Thyroid gland (tissue), 4 donors: ENCODE measurements at places on chromosomes 6 and 20. TPM values are rescaled to one million over a fixed set of nuclear protein-coding genes. Genes with fewer than 3 reads are reported as not detected.

- no peaks in the 10 kb centered on the region for H3K36me3 ChIP-seq
- no peaks in the 10 kb centered on the region for H3K4me1 ChIP-seq
- no peak overlapping the region for H3K27ac ChIP-seq
Measured at GRCh38 chr20:33899106-33899505, 88.0 kb downstream of the CHMP4B start.

- no peak overlapping the region for H3K4me3 ChIP-seq
- H3K36me3 ChIP-seq, result no peaks in the 10 kb centered on the region
- no peak overlapping the region for H3K27ac ChIP-seq
Measured at GRCh38 chr20:53319716-53320115, 273.9 kb downstream of the ZNF217 start.

The BLOC1S5 gene
- total RNA-seq, result 27.7 TPM

DNA sequence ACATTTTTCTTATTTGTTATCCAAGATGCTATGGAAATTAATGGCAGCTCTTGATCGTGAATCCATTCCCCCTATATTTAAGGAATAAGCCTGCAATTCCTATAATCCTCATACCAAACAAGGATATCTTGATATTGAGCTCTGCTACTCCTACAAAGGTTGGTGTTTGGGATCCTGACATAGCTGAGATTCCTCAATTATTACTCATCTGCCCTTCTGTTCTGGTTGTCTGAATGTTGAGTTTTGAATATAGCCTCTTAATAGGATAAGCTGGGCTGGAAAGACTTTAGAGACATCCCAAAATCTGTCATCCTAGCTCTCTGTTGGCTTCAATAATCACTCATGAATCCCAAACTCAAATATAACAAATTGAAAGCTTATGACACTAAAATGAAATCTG is 49.9 kb downstream of the CLIC5 start:
- no peak overlapping the region for H3K4me3 ChIP-seq
- no peaks in the 10 kb centered on the region for H3K27me3 ChIP-seq
- H3K36me3 ChIP-seq, result no peaks in the 10 kb centered on the region
- H3K27ac ChIP-seq, result no peak overlapping the region
- H3K4me1 ChIP-seq, result peaks cover 55% of the 10 kb centered on the region
- DNase-seq, result no peak

DNA sequence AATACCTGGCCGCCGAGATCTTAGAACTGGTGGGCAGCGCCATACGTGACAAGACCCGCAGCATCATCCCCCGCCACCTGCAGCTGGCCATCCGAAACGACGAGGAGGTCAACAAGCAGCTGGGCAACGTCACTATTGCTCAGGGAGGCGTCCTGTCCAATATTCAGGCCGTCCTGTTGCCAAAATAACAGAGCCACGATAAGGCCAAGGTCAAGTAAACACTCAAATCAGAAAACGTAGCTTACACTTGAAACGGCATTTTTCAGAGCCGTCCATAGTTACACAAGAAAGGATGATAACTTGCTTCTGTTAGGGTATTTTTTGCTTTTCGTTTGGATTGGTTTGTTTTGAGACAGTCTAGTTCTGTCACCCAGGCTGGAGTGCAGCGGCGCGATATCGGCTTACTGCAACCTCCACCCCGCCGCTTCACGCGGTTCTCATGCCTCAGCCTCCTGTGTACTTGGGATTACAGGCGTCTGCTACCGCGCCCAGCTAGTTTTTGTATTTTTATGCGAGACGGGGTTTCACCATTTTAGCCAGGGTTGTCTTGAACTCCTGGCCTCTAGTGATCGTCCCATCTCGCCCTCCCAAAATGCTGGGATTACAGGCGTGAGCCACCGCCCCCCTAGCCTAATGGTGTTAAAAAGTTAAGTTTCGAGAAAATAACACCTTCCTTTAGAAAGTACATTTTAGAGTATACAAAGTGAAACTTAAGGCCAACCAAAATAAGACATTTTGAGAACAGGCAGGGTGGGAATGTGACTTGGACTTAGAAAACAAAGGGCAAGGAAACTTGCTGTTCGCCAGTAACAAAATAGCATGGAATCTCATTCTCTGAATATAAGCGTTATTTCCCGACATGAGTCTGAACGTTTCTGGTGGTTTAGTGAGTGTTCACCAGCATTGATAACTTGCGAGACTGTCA is 42.8 kb upstream of the HFE start:
- peak overlapping the region; percentile 95 for H3K27ac ChIP-seq
- no peaks in the 10 kb centered on the region for H3K36me3 ChIP-seq
- peaks cover 6% of the 10 kb centered on the region for H3K4me1 ChIP-seq

DNA sequence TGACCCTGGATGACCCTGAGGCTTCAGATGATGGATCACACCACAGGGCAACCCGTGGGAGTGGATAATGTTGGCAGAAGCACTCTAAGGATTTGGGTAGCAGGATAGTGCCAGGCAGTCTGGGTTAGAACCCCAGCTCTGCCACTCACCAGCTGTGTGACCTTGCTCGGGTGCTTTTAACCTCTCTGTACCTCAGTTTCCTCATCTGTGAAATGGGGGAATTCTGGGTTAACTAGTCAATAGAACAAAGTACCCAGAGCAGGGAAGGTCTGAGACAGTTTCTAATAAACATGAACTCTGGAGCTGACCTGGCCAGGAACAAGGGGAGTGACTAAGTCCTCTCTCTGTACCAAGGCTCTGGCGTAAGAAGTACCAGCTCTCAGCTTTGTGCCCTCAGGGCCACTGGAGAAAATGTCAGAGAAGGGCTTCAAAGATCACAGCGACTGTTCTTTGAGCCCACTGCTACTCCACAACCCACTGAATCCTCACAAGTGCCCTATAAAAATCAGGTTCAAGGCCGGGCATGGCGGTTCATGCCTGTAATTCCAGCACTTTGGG is 14.7 kb upstream of the NOL4L start:
- no peaks in the 10 kb centered on the region for H3K4me1 ChIP-seq
- DNase-seq, result no peak
- no peak overlapping the region for H3K4me3 ChIP-seq
- no peaks in the 10 kb centered on the region for H3K36me3 ChIP-seq
- no peaks in the 10 kb centered on the region for H3K27me3 ChIP-seq

DNA sequence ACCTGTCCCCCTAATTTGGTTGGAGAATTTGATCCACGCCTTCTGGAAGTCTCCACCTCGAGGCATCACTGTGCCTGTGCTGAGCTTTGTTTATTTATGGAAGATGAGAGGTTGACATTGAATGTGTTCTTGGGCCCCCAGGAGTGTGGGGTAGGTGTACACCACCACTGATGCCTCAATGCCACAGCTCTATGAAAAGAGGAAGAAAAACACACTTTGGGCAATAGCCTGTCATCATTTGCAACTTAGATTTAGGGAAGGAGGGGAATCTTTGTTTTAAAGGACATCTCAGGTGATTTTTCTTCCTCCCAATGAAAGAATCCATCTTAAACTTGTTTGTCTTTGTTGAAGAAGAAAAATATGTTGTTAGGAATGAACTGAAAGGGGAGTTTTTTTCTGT is 42.6 kb downstream of the TBC1D7 start:
- H3K27ac ChIP-seq, result no peak overlapping the region
- H3K36me3 ChIP-seq, result no peaks in the 10 kb centered on the region
- no peaks in the 10 kb centered on the region for H3K27me3 ChIP-seq
- H3K4me3 ChIP-seq, result no peak overlapping the region

- no peaks in the 10 kb centered on the region for H3K36me3 ChIP-seq
- H3K27ac ChIP-seq, result no peak overlapping the region
- H3K4me3 ChIP-seq, result no peak overlapping the region
- no peaks in the 10 kb centered on the region for H3K4me1 ChIP-seq
- no peaks in the 10 kb centered on the region for H3K27me3 ChIP-seq
Measured at GRCh38 chr20:49558826-49559225, 9.1 kb downstream of the PTGIS start.

DNA sequence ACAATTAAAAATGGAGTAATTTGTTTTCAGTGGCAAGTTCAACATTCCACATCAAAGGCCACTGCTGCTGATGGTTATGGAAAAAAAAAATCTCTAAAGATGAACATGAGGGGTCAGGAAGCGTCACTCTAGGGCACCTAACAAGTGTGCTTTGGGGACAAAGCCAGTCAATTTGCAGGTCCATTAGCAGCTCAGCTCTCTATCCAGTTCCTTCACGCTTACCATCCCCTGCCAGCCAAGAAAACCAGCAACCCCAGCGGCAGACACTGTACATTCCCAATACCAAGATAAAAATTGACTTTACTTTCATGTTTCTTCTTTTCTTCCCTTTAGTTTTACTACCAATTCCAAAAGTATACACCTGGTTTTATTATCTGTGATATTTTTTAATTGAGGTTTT is 10.1 kb downstream of the RFX6 start:
- no peaks in the 10 kb centered on the region for H3K4me1 ChIP-seq
- H3K4me3 ChIP-seq, result no peak overlapping the region
- no peaks in the 10 kb centered on the region for H3K36me3 ChIP-seq
- no peaks in the 10 kb centered on the region for H3K27me3 ChIP-seq
- no peak for DNase-seq

DNA sequence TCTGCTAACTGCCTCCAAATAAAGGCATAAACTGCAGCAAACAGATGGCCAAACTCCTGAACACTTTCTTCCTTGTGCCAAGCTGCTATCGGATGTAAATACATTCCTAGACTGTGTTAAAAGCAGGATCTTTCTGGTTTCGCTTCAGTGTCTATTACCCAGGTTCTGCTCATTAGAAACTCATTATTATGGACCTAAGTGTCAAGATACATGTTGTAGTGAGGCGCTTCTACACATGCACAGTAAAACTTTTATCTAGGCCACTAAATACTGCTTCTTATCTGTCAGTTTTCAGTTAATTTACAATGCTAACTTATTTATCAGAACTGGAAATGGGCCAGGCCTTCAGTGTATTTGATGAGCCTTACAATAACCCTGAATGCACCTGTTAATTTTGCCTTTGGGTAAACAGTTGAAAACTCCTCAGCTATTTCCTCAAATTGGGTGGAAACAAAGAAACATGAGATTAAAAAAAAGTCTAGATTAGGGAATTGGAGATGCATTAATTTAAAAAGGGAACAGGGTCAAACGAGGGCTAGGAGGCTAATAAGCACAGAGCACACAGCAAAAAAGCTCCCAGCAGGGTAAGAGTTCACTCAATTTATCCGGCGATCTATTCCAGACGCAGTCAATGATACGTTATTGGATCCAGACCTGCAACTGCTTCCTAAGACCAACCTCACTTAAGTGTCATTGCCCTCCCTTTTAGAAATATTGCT is 240.6 kb downstream of the FOXC1 start:
- no peak overlapping the region for H3K27ac ChIP-seq
- no peaks in the 10 kb centered on the region for H3K36me3 ChIP-seq
- no peak for DNase-seq
- no peaks in the 10 kb centered on the region for H3K27me3 ChIP-seq
- H3K4me1 ChIP-seq, result no peaks in the 10 kb centered on the region

DNA sequence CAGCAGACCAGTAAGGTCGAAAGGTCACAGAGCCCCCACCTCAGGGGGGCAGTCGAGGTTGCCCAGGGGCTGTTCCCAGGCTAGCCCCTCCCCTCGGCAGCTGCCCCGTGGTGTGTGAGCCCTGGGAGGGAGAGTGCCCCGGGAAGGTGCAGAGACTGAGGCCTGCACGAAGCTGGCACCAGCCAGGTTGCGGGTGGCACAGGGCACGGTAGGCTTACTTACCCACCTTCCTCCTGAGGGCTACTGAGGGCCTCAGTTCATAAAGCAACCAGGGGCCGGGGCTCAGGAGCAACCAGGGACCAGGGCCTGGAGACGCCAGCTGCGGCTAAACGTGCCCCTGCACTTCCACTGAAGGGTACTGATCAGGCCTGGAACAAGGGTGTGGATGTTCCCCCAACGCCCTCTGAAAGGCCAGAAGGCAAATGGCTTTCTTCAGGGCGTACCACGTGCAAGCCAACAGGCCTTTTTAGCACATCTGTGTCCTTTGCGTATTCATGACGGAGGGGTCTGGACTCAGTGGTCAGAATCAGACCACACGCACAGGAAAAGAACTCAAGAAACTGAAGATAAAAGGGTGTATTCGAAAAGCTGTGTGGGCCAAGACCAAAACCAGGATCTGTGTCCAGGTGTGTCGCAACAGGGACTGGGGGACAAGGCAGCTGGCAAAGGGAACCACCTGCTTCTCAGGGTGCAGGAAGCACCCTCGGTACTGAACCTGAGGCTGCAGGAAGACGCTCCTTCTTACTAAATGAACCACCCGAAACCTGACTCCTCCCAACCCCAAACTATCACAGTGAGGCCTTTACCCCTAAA is 24.5 kb upstream of the TCFL5 start:
- no peak overlapping the region for H3K27ac ChIP-seq
- DNase-seq, result no peak
- H3K36me3 ChIP-seq, result peaks cover 50% of the 10 kb centered on the region
- H3K27me3 ChIP-seq, result no peaks in the 10 kb centered on the region

- H3K36me3 ChIP-seq, result no peaks in the 10 kb centered on the region
- H3K4me1 ChIP-seq, result no peaks in the 10 kb centered on the region
- H3K27me3 ChIP-seq, result no peaks in the 10 kb centered on the region
- DNase-seq, result no peak
Measured at GRCh38 chr6:157143171-157143889, 180.0 kb downstream of the TMEM242 start.

GRCh38 chr6:88536071-88536625 is 370.0 kb upstream of the CNR1 start:
- H3K4me1 ChIP-seq, result no peaks in the 10 kb centered on the region
- H3K27ac ChIP-seq, result no peak overlapping the region
- no peak overlapping the region for H3K4me3 ChIP-seq

The MAVS gene
- 30.4 TPM for total RNA-seq

DNA sequence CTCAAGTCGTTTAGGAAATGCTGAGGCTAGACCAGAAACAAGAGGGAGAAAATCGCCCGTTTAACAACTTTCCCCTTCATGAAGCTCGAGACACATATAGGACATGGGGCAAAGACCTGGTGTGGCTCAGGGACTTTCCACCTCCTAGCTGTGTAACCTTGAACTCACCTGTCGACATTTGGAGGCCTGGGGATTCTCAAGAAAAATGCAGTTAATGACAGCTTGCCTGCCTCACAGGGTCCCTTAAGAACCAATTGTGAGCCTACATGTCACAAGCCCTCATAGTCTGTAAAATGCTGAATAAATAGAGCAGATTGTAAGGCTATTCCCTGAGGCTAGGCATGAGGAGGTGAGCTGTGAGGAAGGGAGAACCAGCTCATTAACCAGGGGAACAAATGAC is 35.1 kb downstream of the MGME1 start:
- H3K4me3 ChIP-seq, result no peak overlapping the region
- no peaks in the 10 kb centered on the region for H3K27me3 ChIP-seq
- no peaks in the 10 kb centered on the region for H3K36me3 ChIP-seq
- DNase-seq, result no peak
- H3K4me1 ChIP-seq, result peaks cover 37% of the 10 kb centered on the region
